ENCODE measurements at places on chromosomes 1 and 21.

DNA sequence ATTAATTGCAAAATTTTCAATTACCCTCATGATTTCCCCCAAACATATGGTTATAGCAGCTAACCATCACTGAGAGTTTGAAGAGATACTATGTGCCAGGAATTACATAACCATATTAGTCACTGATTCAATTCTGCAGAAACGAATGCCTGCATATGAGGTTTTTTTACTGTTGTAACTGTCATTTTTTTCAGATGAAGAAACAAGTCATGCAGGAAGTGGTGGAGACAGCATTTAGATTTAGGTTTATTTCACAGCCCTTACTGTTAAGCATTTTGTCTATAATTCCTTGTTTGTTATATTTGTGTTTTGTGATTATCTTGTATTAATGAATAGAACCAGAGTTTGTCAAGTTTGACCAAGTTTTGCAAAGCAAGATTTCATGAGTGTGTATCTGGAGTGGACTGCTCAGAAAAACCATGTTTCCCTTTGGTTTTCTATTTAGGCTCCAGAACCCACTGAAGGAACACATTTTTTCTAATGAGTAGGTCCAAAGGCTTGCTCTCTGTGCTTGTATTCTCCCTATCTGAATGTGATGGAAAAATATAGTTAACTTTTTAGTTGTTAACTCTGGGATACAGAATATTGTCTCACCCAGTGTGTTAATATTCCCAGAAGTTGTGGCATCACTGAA is 308.5 kb upstream of the ADAMTS5 start:
- no peak for DNase-seq

GRCh38 chr1:110136911-110137310 is 13.4 kb upstream of the SLC6A17 start:
- no peak for DNase-seq

DNA sequence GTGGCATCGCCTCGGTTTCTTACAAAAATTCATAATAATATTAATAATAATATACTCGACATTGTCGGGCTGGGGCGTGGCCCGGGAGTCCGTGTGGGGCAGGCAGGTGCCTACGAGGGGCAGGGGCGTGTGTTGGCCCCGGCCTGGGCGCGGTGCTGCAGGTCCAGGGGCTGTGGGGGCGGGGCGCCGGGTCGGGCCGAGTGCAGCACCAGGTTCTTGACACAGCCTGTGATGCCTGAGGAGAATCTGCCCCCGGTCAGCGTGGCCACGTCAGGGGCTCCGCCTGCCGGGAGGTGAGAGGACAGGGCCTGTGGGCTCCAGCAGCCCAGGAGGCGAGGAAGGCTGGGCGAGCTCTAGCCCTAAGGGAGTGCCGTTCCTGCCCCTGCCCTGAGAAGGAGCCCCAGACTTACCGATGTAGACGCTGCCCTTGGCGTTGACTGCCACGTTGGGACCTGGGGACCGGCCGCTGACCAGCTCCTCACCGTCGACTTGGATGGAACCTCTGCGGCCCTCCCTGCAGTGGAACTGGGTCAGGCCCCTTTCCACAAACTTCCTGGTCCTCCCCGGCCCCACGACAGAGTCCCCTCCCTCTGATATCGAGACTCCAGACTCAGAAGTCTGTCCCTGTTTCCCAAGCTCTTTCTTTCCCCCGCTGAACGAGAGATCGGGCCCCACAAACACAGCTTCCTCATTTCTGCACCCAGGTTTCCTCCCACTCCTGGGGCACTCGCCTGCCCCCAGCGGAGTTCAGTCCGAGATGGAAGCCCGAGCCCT is 11.3 kb downstream of the LDLRAD2 start:
- DNase-seq: no peak

- no peak for DNase-seq
Measured at GRCh38 chr1:234922987-234923386, 205.7 kb downstream of the TOMM20 start.

GRCh38 chr1:7317888-7318287 is 453.2 kb upstream of the VAMP3 start:
- DNase-seq: no peak

DNA sequence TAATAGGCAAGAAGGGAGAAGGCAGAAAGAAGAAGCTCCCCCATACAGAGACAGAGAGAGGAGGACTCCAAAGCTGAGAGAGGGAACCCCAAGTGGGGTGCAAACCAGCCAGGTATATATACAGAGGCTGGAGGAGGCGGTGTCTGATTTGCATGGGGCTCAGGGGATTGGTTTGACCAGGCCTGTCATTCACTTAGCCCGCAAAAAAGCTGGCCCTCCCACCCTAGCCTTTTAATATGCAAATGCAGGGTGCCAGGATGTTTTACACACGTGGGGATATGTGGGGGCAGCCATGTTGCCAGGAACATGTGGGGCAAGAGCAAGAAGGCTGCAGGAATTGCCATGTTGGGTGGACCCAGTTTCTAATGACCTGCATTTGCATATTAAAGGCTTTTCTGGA is 37.0 kb upstream of the TENT5B start:
- DNase-seq: no peak

DNA sequence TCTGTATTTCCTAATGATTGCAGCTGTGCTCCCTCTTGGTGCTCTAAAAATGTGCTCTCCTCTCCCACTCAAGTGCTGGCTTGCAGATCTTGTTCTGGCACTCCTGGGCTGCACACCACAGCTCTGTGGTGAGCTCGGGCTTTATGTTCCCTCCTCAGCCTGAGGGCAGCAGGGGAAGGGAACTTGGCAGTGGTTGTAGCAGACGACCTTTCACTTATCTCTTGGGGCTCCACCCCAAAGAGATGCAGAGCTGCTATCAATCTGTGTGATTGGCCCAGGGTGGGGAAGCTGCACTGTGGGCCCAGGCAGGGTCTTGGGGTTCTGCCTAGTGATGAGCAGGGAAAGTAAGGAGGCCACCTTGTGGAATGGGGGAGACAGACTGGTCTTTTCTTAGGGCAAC is 143.5 kb upstream of the GORAB start:
- DNase-seq: no peak
